Activated CD4-positive, alpha-beta T cell treated with anti-CD3 and anti-CD28 coated beads, Interleukin-2, amount 50 U/mL, for 24 hours (primary cell): ENCODE measurements at places on chromosomes 4 and X.

GRCh38 chr4:176910646-176911045 is 117.9 kb upstream of the VEGFC start:
- DNase-seq: no peak

DNA sequence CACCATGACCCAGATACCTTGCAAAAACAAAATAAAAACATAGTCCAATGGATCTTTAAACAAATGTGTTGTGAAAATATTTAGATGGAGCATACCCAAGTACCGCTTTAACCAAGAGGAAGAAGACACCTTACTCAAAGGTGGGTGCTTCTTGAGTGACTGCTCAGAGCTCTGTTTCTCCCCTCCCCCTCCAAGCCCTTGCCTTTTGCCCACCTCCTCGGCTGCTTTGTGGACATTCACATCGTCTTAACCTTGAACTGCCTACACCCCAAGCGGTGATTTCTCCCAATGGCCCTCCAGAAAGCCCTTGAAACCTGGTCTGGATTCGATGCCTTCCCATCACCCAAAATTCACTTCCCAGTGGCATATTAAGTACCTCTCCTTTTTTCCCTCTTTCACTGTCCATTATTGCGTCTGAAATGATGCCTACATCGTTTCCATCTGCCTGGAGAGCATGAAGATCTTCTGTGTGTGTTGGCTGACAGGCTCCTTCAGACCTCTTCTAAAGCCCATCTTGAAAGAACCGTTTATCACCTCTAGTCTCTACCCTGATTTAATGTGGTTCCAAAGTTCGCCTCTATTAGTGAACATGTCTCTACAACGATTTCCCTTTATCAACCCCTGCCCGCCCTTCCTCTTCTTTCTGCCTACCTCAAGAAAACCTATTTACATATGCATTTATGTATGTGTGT is 968 bp downstream of the GPRIN3 start:
- DNase-seq: no peak

DNA sequence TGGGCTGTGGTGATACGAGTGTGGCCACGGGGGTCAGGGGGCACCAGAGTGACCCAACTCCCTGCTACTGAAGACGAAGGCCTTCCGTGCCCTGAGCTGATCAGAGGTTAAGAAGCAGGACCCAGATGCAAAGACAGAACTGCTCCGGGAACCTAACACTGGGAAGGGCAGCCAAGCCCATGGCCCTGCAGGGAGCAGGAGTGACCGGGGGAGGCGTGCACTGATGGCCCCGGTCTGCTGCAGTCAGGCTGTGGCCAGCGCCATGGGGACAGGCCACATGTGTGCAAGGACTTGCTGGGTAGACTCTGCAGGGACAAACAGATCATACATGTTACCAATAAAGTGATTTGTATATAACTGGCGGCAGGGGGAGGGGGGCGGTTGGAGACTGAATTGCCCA is 74.6 kb downstream of the ACOX3 start:
- DNase-seq: no peak

- DNase-seq: no peak
Measured at GRCh38 chrX:72262077-72262476, 15.0 kb downstream of the RPS4X start.

GRCh38 chr4:155640751-155641150 is 25.9 kb upstream of the GUCY1A1 start:
- no peak for DNase-seq

GRCh38 chrX:49947781-49948180 is 25.4 kb downstream of the CLCN5 start:
- DNase-seq: no peak

GRCh38 chr4:145920205-145920604 is 18.4 kb downstream of the ZNF827 start:
- no peak for DNase-seq

GRCh38 chr4:153252122-153252521 is 47.9 kb downstream of the TRIM2 start:
- DNase-seq: no peak

DNA sequence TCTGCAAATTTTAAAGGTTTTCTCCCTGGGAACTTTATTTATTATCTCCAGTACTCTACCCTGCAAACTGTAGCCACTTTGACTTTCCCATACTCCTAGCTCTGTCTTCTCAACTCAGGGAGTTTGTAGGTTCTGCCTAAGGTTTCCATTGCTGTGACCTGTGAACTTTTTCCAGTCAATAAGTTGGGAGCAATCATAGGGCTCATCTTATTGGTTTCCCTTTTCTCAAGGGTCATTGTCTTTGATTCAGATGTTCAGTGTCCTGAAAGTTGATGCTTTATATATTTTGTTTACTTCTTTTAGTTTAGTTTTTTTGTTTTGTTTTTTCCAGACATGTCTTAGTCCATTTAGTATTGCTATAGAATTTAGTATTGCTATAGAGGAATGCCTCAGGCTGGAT is 85.3 kb upstream of the NUDT6 start:
- DNase-seq: no peak

GRCh38 chr4:88613417-88613875 is 21.2 kb downstream of the HERC3 start:
- peak; percentile 19 for DNase-seq
